ENCODE measurements at places on chromosomes 6 and 20.

GRCh38 chr6:142913511-142914047 is 31.4 kb downstream of the HIVEP2 start:
- DNase-seq, result peak; percentile 74

DNA sequence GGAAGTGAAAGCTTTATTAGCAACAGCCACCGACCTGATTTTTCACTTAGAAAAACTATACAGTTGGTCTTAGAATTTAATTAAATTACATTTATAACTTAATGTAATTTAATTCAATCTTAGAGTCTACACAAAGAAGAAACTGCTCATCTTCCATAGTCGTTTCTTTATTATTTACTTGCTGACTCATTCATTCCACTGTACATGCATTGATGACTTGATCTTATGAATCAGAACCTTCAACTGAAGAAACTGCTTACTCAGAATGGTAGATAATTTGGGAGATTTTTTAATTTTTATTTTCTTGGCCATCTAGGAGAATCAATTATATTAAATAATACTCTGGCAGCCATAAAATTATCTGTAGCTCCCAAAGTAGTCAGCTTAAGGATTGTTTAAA is 1021.6 kb upstream of the FLRT3 start:
- DNase-seq, result no peak

DNA sequence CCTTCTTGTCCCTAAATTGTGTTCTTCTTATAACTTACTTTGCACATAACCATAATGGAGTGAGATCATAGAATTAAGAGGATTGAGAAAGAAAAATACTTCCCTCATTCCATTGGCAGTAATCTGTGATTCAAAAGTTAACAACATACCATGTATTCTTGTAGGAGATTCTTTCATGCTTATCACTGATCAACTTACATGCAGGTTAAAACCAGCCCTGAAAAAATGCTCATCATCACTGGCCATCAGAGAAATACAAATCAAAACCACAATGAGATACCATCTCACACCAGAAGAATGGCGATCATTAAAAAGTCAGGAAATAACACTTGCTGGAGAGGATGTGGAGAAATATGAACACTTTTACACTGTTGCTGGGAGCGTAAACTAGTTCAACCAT is 36.5 kb upstream of the GFRAL start:
- DNase-seq, result no peak

DNA sequence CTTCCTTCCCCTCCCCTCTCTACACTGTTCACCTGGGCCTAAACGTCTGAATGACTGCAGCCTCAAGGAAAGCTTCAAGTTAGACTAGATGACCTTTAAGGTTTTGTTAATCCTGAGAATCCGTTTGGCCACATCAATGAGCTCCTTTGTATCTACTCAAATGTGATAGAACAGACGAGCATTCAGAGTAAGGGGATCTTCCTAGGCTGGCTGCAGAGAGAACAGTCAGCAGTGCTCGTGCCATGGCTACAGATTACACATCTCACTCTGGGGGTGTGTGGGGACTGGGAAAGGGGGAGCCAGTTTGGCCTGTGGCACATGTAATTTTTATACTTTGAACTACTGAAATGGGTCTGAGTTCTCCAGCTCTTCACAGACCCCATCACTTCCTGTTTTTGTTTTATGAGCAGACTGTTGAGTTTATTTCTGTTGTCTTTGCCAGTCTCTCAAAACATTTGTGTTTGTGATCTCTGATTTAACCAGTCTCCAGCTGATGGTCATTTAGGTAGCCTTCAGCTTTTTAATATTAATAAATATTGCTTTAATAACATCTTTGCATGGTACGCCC is 50.9 kb downstream of the KCNS1 start:
- peak; percentile 18 for DNase-seq

- no peak for DNase-seq
Observed at GRCh38 chr6:101847690-101848089, 454.2 kb downstream of the GRIK2 start.
